Stimulated activated CD4-positive, alpha-beta T cell treated with anti-CD3 and anti-CD28 coated beads, Interleukin-1b, Interleukin-23, amount 100 ng/mL, for 4 hours (primary cell): ENCODE measurements at places on chromosomes 2 and 18.

DNA sequence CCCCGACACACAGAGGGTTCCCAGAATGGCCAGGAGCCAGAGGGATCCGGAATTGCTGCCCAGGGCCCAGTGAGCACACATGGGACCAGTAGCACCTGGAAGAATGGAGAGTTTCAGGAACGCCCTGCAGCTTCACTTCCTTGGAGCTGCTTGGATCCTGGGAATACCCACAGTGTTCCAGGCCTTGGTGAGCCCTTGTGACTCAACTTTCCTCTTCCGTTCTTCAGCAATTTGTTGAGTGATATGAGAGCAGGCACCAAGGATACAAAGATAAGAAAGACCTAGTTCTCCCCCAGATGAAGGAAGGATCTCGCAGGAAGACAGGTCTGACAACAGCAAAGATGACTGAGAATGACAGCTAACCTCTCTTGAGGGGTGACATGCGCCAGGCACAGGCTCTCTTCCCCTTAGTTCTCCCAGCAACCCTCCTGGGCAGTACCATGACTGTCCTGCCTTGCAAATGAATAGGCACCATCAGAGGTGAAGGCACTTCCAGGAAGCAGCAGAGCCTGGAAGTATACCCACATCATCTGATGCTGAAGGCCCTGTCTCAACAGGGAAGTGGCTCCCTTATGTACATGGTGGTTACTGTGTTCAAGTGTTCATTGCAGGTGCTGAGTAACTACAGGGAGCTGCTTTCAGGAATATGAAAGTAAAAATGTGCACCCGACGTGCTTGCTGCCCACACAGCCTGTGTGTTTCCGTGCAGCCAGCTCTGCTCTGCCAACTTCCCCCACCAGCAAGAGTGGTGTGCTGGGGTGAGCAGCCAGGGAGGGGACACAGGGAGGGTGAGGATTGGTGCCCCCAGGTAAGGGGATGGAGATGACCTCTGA is 116.2 kb downstream of the STPG4 start:
- no peak for DNase-seq

GRCh38 chr2:79447463-79447862 is 65.4 kb upstream of the CTNNA2 start:
- no peak for DNase-seq

- DNase-seq = no peak
Measured at GRCh38 chr2:59713577-59713976, 839.9 kb downstream of the BCL11A start.

DNA sequence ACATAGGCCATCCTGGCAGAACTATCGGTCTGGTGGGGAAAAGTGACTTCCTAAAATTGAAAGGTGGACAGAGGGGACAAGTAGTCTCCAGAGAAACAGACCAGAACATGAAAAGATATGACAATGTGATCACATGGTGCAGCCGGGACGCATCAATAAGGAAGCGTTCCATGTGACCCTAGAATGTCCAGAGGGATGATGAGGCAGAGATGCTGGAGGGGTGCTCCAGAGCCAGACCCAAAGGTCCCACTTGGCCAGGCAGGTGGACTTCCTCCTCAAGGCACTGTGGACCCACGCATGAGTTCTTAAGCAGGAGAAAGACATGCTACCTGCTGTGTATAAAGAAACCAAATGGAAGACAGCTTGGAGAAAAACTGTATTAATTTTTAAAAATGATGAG is 50.2 kb downstream of the CDH2 start:
- no peak for DNase-seq

DNA sequence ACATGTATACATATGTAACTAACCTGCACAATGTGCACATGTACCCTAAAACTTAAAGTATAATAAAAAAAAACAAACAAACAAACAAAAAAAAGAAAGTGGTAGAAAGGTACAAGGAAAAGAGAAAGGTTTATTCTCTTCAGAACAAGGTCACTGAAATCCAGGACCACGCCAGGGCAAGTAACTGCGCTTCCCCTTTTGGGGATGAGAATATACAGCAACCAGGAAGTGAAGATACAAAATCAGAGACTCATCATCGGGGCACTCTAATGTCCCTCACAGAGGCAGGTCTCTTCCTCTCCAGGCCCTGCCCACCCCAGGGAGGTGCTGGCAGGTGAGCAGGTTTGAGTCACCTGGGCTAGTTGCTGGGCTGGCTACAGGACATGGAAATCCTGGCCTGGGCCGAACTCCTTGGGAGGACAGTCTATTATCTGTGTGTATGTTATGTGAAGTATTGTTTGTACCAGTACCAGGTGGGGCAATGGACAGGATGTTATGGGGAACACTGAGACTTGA is 100.4 kb upstream of the GPR45 start:
- no peak for DNase-seq

- no peak for DNase-seq
Measured at GRCh38 chr2:184685999-184686841, 87.9 kb downstream of the ZNF804A start.

DNA sequence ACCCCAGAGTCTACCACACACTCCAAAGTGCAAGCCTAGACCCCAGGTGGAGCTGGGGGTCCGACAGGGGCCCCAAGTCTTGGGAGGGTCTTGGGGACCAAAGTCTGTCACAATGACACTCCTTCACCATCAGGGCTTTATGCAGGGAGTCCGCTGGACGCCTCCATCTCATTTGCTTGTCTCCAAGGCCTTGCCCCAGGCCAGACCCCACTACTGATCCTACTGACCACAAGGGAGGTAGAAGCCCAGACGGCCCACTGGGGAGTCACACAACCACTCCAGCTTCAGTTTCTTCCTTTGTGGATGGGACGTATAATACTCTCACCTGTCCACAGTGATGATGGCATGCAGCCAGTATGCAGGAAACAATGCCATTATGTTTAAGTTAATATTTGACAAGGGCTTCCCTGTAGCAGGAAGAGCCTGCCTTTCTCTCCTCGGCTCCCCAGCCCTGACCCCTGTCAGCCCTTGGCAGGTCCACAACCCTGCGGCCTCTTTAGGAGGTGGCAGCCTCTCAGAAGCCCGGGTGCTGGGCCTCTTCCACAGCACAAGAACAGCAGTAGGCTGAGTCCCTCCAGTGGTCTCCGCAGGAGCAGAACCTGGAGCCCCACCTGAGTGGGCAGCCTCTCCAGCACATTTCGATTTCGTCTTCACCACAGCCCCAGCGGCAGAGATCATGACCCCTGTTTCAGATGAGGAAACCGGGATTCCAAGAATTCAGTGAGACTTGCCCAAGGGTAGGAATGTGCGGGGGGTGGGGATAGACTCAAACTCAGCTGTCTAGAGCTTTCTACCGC is 6.5 kb downstream of the BIN1 start:
- no peak for DNase-seq

DNA sequence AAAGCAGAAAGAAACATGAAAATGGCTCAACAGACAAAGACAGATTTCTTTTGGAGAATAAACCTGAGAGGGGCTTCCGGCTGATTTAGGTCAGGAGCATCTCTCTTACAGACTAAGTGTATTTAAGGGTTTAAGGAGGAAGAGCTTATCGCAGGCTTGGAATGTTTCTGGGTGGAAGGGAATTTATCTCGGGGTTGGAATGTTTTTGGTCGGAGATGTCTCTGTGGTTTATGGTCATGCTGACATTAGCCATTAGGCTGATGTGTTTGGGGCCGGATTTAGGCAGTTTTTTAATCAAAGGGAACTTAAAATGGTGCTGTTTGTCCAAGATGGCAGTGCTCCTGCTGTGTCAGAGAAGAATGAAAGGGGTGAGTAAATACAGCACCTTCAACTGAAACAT is 14.4 kb upstream of the PSMA8 start:
- DNase-seq = no peak

DNA sequence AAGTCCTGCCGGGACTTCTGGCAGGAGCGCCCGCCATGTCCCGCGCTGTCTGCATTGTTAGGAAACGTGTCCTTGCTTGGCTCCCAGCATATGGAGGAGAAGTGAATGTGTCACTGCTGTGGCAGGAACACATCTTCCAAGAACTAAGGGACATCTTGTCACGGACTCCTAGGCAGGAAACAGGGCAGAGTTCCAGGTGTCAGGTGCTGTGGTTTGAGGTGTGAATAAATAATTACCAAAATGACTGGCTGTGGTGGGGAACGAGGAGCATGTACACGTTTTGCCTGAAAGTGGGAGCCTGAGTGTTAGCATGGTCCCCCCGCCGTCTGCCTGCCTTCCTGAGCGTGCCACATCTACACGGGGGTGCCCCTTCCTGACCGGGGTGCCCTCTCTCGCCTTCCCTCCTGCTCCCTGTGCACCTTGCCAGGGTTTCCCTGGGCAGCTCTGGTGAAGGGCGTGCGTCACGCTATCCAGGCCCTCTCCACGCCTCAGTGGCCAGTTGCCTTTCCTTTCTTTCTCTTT is 237.5 kb downstream of the LDLRAD4 start:
- no peak for DNase-seq

GRCh38 chr2:11030909-11031308 is 119.2 kb downstream of the KCNF1 start:
- DNase-seq = no peak

GRCh38 chr2:63186331-63186730 is 135.7 kb downstream of the OTX1 start:
- DNase-seq = no peak

DNA sequence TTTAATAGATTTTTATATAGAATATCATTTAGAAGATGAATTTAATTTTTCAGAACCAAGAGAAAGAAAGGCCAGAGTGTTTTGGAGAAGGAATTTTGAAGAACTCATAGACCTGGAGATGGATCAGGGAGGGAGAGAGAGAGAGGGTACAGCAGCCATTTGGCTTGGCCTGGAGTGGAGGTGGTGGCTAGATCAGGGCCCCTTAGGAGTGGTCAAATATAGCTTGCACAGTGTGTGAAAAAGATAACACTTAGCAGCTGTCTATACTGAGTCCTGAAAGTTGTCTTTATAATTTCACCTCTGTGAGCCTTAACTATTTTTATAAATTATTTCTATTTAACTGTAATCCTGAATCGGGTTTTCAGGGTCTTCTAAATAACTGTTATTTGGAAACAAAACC is 38.8 kb upstream of the ACYP2 start:
- DNase-seq = no peak

GRCh38 chr2:232483311-232483922 is 4.2 kb downstream of the ECEL1 start:
- no peak for DNase-seq

DNA sequence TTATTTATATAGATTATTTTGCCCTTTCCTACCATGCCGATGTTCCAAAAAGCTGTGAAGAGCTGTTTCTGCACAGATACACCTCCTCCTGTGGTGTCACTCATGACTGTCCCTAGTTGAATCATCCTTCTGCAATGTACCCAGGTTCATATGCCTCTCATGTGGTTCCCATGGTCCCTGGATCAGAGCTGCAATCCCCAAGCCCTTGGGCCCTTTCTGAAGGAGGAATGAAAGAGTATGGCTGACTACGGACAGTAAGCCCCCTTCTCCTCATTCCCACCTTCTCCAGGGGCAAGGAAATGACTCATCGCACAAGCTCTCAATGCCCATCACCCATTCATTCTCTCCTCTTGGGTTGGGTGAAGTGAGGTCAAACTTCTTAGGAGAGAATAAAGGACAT is 63.9 kb upstream of the ACVR1 start:
- DNase-seq = no peak

GRCh38 chr2:214651451-214651850 is 158.0 kb downstream of the BARD1 start:
- DNase-seq = no peak

DNA sequence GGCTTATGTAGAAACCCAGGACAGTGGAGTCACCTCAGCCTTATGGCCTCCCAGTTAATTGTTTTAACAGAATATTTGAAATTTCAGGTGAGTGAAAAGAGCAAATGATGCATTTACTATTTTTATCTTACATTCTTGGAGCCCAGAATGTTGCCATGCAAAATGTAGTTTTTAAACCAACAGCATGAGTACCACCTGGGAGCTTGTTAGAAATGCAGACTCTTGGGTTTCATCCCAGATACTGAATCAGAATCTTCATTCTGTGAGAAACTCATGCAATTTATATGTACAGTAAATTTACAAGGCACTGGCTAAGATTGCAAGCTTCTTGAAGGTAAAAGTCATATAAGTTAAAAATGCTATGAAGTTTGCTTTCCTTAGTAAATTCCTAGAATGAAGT is 654.5 kb upstream of the CDH2 start:
- DNase-seq = no peak

DNA sequence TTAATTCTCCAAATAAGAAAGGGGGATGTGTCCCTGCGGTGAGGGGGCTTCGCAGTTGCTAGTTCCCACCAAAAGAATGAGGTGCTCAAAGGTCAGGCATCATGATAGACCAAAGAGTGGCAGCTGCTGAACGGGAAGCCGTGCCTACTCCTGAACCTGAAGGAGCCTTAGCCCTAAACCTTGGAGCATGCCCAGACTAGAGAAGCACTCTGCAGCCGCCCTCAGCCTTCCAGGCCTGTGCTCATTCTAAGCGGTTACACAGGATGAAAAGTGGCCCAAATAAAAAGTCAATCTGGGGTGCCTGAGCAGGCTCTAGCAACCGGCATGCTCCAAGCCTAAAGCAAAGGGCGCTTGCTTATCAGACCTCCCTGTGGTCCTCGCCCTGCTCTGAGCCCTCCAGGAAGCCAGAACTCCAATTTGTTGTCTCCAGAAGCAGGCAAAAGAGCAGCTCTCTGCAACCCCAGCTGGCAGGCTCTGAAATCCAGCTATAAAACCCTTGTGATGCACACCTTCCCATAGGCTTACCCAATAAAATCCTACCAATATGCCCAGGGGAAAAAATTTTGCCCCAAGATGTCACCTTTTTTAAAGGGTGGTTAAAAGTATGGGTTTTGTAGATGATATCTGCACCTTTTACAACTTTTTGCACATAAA is 17.5 kb downstream of the UXS1 start:
- no peak for DNase-seq

- DNase-seq = no peak
Measured at GRCh38 chr2:95374921-95375471, 27.5 kb upstream of the FAHD2A start.

GRCh38 chr2:106115250-106115649 is 78.9 kb downstream of the UXS1 start:
- DNase-seq = no peak

GRCh38 chr2:207901829-207902228 is 123.5 kb downstream of the PLEKHM3 start:
- no peak for DNase-seq

DNA sequence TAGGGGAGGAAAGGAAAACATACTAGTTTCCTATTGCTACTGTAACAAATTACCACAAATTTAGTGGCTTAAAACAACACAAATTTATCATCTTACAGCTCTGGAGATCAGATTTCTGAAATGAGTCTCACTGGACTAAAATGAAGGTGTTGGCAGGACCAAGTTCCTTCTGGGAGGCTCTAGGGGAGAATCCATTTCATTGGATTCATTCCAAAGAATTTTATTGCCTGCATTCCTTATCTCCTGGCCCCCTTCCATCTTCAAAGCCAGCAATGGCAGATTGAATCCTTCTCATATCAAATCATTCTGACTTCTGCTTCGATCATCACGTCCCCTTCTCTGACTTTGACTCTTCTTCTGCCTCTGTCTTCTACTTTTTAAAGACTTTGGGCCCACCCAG is 250.9 kb downstream of the IRS1 start:
- no peak for DNase-seq
